ENCODE measurements at places on chromosomes 3 and 15.

GRCh38 chr3:27279123-27279522, 90.1 kb downstream of the NEK10 start:
- DNase-seq = no peak

DNA sequence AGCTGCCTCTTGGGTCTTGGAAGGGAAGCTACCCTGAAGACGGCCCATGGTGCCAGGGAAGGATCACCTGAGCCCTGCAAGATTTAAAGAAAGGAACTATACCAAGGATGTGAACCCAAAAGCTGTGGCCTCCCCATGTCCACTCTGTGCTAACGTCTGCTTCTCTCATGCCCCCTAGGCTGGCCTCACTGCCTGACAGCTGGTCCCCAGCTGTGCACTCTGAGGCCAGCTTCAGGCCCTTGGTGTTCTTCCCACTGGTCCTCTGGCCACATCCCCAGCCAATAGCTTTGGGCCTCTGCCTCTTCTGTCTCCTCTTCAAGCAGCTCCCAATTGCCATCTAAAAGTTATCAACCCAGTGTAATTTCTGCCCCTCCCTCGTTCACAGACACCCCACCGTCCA, 5.2 kb upstream of the LRRK1 start:
- no peak for DNase-seq

GRCh38 chr15:90419738-90420406, 31.8 kb downstream of the IQGAP1 start:
- no peak for DNase-seq

GRCh38 chr3:39115870-39116269, 8.4 kb downstream of the TTC21A start:
- DNase-seq = no peak

GRCh38 chr3:72033666-72034428, 248.9 kb upstream of the PROK2 start:
- DNase-seq = no peak

DNA sequence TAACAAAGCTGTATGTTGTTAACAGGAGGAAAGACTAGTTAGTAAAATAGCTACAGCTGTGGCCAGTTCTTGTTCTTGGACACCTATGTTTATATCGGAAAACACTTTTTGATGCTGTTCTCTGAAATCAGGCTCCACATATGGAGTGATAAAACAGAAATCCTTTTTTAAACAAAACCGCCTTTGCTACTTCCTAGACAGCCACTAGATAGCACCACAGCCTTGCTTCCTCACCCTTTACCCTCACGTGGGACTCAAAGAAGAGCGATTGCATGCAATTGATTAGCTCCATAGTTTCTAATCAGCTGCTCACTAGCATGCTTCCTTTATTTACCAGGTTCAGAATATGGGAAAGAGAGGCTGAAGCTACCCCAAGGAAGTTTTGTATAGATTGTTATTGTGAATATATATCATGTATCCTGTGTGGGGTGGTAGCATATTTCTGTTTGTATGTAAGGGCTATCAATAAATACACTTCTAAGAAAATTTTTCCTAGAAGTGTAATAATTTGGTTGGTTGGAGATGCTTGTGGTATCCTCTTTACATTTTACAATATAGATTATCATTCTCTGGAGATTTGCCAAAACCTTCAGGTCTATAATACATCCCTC, 4.3 kb upstream of the MTFMT start:
- no peak for DNase-seq

GRCh38 chr3:176375519-176375918, 821.8 kb downstream of the TBL1XR1 start:
- DNase-seq = no peak

DNA sequence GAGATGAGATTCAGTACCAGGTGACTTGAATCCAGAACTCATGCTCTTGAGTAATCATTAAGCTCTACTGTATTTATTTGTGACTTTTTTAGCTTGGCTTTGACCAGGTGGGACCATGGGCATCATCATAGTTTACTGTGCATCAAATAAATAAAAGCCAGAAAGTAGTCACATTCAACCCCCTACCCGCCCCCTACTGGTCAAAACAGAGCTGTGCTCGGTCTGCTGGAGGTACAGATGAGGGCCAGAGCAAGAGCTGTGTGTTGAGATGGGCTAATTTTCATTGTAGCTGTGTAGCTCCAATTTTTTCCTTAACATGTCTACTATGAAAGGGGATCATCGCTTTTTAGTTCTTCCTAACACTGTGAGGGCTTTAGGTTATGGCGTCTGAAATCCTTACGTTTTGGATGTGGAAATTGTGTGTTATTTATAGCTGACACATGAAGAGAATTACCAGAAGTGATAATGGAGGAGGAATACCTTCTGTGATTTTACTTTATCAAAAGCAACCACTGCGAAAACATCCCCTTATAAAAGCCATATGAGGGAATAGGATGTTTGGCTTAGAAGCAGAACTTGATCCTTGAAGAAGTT, 375.1 kb downstream of the PTPRG start:
- peak; percentile 1 for DNase-seq

DNA sequence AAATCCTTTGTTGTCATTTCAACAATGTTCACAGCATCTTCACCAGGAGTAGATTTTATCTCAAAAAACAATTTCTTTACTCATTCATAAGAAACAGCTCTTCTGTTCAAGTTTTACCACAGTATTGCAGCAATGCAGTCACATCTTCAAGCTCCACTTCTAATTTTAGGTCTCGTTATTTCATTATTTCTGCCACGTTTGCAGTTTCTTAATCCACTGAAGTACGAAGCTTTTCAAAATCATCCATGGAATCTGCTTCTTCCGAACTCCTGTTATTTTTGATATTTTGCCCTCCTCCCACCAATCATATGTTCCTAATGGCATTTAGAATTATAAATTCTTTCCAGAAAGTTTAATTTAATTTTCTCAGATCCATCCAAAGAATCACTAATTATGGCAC, 12.6 kb upstream of the OR5K1 start:
- no peak for DNase-seq

DNA sequence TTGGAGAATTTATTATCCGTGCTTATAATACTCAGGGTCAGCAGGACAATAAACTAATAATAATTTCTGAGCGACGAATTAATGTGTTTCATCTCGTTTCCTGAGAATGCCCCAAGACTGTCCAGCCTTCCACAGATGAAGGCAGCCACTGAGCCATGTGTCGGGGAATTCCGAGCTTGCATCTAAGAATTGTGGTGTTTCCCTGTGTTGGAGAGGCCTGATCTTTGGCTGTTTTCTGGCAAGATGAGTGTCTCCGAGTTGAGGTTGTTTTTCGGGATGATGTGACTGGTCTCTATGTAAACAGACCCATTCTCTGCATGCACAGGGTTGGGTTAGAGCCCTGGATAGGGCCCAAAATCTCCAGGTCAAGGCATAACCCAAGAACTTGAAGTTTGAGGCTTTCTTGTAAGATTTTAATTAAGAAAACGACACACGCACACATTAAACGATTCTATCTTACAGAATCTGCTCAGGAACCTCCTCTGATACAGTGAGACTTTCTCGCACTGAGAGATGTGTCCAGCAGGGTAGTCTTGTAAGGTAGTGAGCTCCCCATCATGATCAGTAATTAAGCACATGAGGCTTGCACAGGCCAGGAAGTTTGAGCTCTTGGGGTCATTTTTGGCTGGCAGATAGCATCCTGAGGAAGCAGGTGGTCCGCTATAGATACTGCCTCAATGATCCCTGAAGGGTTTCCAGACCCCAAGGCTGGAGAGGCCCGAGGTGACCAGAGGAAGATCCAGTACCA, 14.4 kb downstream of the FGD5 start:
- no peak for DNase-seq

- DNase-seq = no peak
Measured at GRCh38 chr3:108538083-108538482, 27.7 kb upstream of the MYH15 start.

DNA sequence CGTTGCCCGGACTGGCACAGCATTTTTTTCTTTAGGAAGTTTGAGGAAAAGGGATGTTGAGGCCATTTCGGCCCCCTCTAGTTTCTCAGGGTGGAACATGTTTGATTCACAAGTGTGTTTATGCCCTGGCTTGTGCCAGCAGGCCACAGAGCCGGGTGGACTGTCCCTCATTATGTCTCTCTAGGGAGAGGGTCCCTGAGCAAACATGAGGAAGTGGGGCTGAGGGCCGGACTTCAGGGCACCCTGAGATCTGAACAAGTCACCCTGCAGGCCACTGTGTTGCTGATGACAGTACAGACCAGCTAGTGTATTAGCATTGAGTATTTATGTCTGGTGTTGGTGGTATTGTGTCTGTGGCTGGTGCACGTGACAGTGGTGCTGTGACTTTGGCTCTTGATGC, 34.9 kb downstream of the RNU5B-1 start:
- DNase-seq = no peak

DNA sequence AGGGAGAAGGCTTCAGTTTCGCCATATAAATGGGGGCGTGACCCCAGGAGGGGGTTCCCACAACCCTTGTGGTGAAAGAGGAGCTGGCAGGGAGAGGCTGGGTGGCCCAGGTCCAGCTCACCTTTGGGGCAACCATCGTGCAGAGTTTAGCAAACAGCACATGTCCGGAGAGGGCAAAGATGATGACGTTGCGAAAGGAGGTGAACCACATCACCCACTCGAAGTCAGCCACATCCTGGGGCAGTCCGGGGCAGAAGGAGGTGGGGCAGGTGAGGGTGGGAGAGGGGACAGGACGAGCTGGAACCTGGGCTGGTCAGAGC, 3.7 kb downstream of the HHATL start:
- no peak for DNase-seq

- DNase-seq = no peak
Measured at GRCh38 chr15:67086637-67086914, 21.2 kb downstream of the SMAD3 start.

DNA sequence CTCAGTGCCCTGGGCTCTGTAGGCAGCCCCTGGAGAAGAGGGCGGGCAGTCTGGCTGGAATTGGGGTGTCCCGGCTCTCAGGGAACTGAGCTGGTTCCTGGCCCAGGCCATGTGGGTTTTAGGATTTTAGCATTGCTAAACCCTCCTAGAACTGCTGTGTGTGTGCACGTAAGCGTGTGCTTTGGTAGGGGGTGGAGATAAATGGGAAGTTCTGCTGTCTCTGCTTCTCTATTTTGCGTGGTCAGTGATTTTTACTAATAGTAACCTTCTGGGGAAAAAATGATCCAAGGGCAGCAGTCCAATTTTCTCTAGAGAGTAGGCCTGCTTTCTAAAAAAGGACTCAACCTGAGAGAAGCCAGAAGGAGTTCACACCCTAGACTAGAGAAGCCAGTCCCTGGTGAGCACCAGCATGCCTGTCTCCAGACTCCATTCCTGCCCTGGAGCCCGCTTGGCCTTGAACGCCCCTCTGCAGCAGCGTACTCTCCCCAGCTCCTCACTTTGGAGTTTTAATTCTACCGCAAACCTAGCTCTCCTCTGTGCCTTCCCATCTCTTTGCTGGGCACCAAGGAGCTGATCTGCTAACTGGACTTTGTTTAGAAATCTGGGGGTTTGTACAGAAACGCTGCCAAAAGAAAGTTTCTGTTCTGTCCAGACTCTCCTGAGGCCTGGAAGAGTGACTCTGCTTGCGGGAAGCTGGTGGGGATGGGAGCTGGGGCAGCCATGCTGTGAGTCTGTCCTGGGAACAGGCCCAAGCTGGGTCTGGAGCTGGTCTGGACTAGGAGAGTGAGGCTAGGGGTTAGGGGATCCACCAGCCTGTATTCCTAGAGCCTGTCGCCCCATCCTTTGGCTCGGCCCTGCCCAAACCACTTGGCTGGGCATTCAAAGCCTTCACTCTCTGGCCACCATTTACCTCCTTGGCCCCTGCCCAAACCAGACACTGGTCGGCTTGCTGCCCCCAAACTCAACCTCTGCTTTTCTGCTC, 19.7 kb downstream of the CORO2B start:
- no peak for DNase-seq

DNA sequence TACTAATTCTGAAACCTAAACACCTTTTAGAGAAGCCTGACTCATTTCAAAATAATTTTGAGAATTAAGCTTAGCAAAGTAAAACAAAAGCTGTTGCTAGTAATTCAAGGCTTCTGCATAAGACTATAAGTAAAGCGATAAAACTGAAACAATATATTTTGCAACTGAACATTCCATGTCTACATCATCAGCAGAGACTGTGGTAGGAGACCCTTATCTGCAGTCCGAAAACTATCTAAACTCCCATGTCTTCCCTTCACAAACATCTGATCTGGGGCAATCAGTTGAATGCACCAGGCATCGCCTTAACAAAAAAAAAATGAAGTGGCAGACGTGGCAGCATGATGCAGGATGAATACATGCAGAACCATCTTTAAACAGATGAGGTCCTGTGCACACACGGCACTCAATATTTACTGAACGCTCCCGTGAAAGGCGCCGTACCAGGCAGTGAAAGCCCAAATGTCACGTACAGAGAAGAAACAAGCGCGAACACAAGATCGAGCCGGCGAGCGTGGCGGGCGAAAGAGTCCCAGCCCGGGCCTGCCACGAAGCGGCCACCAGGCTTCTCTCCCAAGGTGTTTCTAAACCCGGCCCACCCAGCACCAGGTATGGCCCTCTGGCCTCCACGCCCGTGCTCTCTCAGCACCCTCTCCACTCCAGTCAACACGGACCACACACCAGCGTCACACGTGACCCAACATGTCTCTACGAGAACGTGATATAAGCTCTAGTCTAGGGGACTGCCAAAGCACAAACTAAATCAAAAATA, 63.0 kb downstream of the CHSY1 start:
- DNase-seq = no peak

- DNase-seq = no peak
Measured at GRCh38 chr3:24502690-24503089, 8.0 kb upstream of the THRB start.

DNA sequence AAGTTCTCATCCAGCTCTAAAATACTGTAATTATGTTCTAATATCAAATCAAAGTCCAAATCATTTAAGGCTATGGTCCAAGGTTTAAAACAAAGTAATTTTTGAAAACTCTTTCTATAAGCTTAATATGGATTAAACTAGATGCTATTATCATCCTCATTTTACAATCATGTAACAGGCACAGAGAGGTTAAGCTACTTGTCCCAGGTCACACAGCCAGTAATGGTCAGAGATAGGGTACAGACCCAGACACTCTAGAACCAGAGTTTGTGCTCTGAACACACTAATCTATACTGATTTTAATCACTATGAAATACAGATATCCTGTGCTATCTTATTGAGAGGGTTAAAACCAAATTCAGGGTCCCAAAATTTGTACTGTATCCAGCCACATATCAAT, 44.8 kb downstream of the DENND4A start:
- DNase-seq = no peak

DNA sequence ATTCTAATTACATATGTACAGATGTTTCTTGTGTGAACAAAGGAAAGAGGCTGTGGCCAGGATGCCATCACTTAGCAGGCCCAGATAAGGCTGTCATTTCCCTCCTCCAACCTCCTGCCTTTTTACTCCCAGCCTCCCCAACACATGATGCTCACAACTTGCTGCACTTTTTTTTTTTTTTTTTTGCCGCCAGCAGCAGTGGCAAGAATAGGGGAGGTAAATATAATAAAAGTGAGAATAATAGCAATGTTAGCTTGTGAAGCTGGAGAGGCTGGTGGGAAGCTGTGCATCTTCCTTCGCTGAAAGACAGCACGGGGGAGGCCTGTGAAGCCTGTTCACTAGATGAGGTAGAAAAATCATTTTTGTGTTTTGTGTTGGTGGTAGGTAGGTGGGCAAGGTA, 42.5 kb upstream of the MYO5C start:
- no peak for DNase-seq

GRCh38 chr15:78726870-78727551, 84.3 kb downstream of the ADAMTS7 start:
- DNase-seq = no peak

GRCh38 chr3:39121621-39122020, 14.1 kb downstream of the TTC21A start:
- no peak for DNase-seq
